ENCODE measurements at places on chromosomes 6 and 20.

DNA sequence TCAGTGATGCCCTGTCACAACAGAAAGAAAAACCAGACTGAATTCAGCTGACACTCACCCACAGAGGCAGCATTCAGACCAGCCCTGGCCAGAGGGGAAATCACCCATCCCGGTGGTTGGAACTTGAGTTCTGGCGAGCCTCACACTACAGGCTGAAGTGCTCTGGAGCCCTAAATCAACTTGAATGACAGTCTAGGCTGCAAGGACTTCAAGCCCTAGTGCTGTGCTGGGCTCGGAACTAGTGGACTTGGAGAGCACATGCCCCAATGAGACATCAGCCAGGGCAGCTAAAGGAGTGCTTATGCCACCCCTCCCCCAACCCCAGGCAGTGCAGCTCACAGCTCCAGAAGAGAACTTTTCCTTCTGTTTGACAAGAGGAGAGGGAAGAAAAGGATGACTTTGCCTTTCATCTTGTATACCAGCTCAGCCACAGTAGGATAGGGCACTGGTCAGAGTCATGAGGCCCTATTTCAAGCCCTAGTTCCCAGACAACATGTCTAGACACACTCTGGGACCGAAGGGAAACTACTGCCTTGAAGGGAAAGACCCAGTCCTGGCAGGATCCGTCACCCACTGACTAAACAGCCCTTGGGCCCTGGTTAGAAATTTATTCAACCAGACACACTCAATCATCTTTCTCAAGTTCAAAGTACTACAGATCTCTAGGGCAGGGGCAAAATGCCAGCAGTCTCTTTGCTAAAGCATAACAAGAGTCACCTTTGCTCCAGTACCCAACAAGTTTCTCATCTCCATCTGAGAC lies 43.2 kb upstream of the PNRC1 start:
- DNase-seq, result no peak

GRCh38 chr6:168908887-168909286 lies 344.8 kb downstream of the THBS2 start:
- DNase-seq, result peak; percentile 22

GRCh38 chr6:131063764-131064272 lies 773 bp upstream of the EPB41L2 start:
- no peak for DNase-seq

- peak; percentile 49 for DNase-seq
Observed at GRCh38 chr20:50439539-50440453, 70.4 kb upstream of the PTPN1 start.

GRCh38 chr20:36097337-36098151 lies 57.0 kb upstream of the EPB41L1 start:
- no peak for DNase-seq

GRCh38 chr6:154343473-154344308 lies 12.9 kb downstream of the IPCEF1 start:
- DNase-seq, result peak; percentile 9

GRCh38 chr20:46139266-46139889 lies 21.3 kb downstream of the CD40 start:
- DNase-seq, result no peak

GRCh38 chr6:42230345-42231321 lies 13.0 kb upstream of the MRPS10 start:
- DNase-seq, result no peak

- no peak for DNase-seq
Observed at GRCh38 chr6:111231090-111231459, 143.8 kb downstream of the SLC16A10 start.

DNA sequence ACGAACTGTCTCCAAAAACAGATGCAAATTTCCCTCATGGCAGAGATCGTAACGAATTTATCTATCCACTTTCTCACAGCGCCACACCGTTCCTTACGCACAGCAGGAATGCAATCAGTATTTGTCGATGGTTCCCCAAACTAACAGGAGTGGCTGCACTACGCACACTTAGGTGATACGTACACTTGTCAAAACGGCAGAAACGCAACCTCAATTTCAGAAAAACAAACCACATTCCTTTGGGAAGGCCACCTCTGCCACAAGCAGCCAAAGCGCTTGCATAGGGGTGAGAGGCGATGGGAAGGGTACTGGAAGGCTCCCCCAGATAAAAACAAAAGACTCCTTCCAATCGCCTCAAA lies 638 bp downstream of the MDN1 start:
- DNase-seq, result peak; percentile 18

- DNase-seq, result peak; percentile 62
Observed at GRCh38 chr20:58630063-58630462, 21.0 kb upstream of the STX16 start.

DNA sequence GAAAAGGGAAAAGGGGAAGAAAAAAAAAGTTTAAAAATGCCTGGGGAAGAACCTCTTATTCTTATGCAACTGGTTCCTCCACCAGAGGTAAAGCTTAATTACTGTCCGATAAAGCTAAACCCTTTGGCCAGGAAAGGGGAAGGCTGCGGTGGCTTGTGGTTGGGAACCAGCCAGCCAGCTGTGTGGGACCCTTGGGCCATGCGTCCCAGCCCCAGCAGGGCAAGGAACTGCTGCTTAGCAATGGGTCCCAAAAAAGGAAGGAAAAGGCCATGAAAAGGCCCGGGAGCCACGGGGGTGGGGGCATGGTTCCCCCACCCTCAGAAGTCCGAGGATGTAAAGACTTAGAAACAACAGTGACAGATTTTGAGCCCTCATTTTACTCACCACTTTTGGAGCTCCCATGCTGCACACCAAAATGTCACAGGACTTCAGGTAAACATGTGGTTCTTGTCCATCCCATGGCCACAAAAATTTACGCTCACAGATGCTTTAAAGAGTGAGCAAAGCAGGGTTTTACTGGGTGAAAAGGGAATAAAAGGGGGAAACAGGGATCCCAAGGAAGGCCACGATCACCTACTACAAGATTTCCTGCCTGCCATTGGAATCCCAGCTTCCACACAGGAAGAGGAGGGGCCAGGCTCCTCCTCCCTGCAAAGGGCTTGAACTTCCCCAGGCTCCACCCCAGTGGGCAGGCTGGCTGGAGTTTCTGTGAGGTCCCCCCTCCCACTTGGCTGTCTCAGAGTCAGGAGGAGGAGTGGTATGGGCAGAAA lies 1234.7 kb upstream of the GJE1 start:
- DNase-seq, result no peak

GRCh38 chr20:44656448-44656847 lies 4.9 kb upstream of the ADA start:
- DNase-seq, result no peak

DNA sequence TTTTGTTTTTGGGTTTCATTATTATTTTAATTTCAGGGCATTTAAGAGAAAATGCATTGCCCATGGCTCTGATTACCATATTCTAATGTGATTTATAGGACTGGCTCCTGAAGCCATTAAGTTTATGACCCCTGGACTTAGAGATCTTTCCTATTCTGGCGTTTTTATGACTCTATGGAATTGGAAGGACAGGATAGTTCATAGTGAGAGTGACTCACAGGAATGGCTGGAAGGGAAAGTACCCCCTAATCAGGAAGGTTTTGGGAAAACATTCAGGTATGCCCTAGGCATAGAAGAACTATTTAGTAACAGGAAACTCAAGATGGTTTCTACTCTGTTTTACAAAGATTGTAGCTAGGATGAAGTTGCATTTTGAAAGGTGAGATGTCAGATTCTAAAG lies 108.6 kb upstream of the SLC2A12 start:
- DNase-seq, result no peak

GRCh38 chr6:157089258-157089657 lies 234.1 kb downstream of the TMEM242 start:
- no peak for DNase-seq

DNA sequence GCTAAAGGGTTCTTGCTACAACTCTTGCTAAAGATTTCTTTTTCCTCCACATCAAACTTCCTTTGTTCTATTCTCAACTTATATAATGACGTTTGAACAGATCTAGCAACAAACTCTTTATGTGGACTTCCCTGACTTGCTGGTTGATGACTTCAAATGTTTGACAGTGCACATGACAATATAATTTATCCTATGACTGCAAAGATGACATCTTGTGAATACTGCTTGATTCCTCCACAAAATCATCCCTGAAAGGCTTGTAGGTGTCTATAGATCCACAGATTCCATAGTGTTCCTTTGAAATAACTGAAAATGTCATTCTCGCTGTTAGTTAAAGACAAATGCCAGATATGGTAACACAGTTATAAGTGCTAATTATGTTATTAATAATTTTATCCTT lies 478.9 kb downstream of the NKAIN2 start:
- DNase-seq, result no peak

DNA sequence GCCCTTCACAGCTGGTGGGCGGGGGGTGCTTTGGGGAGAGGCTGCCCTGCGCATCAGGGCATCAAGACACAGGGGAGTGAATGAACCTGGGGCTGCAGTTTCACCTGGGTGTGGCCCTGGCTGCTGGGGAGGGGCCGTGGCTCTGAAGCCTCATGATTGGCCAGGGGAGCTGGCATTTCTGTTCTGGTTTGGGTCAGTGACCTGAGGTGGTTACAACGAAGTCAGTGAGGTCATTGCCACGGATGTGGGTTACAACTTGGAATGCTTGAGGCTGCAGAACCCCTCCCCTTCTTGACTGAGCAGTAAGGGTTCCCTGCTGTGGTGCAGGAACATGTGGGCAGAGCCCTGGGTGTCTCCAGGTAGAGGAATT lies 3.0 kb downstream of the TCEA2 start:
- peak; percentile 77 for DNase-seq

DNA sequence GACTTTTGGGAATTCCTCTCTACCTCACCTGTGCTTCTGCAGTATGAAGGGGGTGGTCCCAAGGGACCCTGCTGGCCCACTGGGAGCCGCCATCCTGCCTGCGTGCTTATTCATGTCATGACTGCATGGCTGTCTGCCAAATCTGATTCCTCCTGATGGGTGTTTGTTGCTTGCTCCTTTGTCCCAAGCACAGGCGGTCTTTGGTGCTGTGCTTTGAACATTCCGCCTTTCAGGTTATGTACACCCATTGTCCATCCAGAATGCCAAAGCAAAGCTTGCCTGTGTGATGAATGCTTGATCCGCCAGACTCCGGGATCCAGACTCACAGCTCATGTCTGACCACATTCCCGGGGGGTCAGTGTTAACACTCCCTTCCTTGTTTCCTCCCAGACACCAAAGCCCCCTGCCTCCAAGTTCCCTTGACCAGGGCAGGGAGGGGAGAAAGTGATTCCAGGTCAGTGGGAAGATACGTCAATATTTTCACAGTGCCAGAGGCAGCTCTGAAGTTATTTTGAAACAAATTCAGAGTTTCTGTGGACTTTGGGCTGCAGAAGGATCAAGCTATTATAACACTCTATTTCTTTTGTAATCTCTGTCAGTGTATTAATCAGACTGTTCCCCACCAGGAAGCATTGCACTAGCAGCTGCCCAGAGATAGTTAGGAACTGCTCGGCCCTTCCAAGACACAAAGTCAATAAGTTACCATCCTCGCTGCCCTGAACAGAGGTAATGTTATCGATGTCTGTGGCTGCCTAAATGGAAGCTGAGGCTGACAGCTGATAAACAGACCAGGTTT lies 9.5 kb downstream of the DAAM2 start:
- DNase-seq, result no peak

DNA sequence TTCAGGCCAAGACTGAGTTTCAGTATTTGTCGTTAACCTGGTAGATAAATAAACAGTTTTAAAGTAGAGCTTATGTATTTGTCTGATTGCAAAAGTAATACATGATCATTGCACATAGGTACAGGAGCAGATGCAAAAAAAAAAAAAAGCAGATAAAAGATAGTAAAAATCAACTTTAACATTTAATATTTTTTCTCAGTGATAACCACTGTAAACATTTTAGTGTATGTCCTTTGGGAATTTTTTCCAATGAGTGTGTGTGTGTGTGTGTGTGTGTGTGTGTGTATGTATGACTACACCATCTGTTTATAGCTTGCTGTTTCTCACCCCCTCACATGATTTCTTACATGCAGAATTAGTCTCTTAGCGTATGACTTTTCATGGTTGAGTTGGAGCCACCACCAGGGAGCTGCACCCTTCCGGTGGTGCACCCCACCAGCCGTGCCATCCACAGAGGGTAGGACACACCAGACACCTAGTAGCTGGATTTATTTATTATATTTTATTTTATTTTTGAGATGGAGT lies 26.3 kb downstream of the WRNIP1 start:
- DNase-seq, result no peak

DNA sequence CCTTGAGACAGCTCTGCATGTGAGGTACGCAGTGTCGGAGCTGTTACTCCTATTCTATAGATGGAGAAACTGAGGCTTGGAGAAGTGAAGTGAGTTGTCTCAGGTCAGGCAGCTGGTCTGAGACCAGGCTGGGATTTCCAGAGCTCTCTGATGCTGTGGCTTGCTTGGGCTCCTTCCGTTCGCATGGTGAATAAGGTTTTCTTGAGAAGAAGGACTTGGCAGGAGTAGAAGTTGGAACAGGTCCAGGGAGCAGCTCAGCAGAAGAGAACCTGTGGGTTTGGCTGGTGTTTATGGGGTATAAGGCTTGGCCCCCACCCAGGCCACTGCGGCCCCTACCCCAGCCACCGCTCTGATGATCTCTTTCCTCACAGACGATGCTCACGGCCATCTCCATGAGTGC lies 7.4 kb downstream of the SLC12A5 start:
- DNase-seq, result no peak

- DNase-seq, result no peak
Observed at GRCh38 chr6:56282391-56282790, 35.0 kb upstream of the COL21A1 start.
